ENCODE measurements at places on chromosomes 6 and 20.

DNA sequence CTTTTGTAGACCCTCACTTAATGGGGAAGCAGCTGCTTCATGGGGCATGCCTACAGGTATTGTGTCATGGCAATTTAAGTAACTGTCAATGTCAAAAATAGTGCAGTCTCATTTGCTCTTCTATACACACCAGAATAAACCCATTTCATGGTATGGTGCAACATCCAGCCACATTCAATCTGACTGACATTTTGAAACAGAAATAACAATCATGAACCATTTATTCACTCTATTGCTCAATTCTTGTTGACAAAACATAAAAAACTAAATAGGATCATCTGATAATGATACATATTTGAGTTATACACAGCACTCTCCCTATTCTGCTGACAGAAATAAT is 122.9 kb downstream of the MAP7 start:
- no peak for DNase-seq

DNA sequence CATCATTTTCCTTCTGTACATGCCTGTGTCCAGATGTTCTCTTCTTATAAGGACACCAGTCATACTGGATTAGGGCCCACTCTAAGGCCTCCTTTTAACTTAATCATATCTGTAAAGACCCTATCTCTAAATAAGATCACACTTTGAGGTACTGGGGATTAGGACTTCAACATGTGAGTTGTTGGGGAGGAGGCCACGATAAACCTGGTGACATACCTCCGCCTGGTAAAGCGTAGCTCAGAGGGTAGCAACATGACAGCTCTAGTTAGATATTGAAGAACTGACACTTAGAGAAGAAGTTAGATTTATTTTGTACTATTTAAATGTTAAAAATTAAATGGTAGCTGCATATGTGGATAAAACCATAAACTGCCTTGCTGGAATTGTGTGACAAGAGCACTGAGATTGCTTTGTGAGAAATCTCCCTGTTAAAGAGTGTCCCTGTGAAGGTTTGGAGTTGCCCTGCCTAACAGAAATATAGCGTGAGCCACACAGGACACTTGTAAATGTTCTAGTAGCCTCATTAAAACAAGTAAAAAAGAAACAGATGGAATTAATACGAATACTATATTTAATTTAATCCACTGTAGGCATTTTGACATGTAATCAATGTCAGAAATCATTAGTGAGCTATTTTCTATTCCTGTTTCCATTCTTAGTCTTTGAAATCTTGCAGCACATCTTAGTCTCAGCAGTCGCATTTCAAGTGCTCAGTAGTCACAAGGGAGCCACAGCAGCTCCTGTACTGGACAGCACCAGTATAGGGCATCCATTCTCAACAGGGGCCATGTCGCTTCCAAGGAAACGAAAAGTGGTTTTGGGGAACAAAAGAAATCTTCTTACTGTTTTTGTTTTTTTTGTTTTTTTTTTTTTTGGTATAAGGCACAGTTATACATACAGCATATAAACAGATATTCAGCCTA is 13.4 kb downstream of the PLCB1 start:
- DNase-seq = no peak

DNA sequence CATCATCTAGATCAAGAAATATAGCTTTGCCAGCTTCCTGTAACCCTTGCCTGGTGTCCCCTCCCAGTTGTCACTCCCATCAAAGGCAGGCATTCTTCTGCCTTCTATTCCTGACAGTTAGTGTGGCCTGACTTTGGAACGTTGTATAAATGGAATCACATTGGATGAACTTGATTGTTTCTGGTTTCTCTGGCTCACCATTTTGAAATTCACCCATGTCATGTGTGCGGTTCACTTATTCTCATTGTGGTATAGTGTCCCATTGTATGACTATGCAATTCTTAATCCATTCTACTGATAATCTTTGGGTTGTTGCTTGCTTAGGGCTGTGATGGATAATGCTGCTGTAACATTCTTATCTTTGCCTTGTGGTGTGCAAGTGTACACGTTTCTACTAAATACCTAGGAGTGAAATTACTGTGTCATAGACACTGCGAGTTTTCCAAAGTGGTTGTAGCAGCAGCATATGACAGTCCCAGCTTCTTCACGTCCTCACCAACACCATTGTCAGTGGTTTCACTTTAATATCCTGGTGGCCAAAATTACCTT is 73.2 kb downstream of the VEGFA start:
- no peak for DNase-seq

DNA sequence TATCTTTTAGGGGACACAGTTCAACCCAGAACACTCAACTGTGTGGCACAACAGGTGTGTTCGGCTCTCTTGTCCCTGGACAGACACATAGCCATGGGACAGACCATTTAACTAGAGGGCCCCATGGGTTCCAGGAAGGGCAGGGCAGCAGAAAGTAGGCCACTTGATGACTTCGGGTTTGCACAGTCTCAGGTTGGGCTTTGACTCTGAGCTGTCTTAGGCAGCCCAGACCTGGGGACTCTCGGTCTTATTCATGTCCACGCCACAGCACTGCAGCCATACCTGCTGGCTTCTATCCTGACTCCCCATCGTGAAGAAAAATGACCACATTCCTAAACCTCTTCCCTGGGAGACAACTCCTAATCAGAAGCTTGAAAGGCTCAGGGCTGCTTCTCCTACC is 146.1 kb upstream of the AKAP12 start:
- DNase-seq = no peak

DNA sequence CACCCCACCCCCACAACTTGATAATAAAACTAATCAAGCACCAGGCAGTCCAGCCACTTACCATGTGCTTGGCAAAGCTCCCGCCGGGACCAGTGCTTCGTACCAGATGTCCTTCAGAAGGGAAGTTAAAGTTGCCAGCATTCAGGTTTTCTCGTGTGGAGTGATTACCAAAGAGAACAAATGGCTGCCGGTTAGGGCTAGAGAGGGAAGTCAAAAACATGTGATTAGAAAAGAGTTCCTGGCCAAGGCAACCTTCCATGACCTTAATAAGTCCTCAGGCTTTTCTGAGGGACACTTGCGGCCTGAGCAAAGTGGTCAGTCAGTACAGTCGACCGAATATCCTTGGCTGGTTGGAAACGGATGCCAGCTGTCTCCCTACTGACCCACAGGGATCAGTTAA is 67.0 kb downstream of the DNAAF9 start:
- DNase-seq = peak; percentile 37

- no peak for DNase-seq
Measured at GRCh38 chr6:118917546-118918328, 17.2 kb downstream of the MCM9 start.

DNA sequence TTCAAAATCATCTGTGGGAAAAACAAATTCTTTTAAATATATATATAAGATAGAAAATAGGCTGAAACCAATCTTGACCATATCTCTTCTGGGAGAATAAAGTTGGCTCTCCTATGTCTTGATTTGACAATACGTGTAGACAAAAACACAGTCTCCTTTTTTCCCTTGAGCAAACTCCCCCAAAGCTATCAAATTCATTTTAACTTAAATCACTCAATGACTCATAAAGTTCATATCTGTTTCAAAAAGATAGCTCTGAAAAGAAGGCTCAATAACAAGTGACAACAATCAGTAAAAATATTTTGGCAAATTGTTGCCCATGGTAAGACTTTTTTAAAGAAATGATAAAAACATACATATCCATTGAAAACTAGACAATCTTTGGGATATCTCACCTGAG is 236.0 kb upstream of the TENT5A start:
- no peak for DNase-seq

- DNase-seq = no peak
Measured at GRCh38 chr6:87094576-87094975, 330 bp downstream of the CGA start.

DNA sequence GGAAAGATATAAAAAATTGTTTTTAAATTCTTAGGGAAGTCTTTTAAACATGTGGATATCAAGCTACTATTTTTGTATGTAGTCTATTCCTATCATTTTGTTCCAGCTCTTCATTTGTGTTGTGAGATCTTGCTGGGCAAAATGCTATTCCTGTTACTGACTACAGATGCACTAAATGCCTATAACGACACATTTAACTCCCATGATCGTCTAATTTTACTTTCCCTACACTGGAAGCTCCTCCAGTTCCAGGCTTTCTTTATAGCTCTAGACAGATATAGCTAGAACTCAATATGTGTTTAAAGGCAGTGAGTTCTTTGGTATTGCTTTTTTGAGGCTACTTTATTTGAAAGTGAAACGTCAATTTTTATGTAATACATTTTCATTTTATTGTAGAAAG is 971.5 kb upstream of the CITED2 start:
- DNase-seq = no peak

DNA sequence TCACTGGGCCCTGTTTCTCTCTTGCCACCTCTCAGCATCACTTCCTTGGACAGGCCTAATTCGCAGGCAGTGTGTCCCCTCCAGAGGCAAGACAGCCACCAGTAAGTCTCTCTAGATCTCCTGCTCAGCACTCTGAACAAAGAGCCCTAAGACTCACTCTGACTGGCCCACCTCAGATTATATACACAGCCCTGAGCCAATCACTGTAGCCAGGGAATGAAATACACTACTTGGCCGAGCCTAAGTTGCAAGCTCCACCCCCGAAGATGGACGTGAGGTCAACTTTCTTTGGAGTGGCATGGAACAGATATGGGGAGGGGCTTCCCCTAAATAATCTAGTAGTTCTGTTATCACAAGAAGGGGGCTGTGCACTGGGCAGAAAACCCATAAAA is 4.1 kb downstream of the BPI start:
- DNase-seq = no peak

DNA sequence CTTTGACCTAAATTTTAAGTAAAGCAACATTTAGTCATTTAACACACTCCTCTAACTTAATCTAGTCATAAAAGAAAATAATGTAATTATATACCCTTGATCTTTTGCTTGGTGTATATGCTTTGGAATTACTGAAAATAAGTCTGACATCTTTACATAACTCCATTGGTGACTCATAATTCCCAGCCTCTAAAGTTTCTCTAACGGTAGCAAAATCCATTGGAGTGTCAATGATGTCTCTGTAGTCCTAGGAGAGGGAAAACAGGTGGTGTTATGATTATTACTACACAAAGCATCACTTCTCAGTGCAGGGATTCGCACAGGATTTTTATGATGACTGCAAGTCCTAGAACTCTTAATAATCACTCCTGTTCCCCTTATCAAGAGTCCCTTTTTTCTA is 80.2 kb downstream of the IRAK1BP1 start:
- DNase-seq = no peak

DNA sequence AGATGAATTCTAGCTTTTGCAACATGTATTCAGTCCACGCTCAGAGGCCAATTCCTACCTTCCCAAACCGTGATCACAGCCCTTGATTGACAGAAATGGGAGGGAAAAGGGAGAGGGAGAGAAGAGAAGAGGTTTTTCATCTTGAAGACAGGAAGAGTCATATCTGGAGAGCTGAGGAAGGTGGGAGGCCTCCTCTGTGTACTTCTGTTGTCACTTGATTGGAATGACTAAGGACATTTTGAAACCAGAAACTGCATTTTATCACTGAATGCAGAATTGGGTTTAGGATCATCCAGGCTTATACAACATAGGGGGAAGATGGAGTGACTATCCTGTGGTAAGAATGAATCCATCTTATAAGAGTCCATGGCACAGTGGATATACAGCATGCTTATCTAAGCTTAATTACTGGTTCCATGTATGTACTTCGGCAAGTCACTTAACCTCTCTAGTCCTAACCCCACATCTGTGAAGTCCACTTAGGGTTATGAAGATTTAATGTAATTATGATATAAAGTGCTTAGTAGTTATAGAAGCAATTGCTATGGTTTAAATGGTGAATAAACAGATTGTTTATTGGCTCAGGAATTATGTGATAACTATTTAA is 144.0 kb downstream of the BCKDHB start:
- no peak for DNase-seq

DNA sequence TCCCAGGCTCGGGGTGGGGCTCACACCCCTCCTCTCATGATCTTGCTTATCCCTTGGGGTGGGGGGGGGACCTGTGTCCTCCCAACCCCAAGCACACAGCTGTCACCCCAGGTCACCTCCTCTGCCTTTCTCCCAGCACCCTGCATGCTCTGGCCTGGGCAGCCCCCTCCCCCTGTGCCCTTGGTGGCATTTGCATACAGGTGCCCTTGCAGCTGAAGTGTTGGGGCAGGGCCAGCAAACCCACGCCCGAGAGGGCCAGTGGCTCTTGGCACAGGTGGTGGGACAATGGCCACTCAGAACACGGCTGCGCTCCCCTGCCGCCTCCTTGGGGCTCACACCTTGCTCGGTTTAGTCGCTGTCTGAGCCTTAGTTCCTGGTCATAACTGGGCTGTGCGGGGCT is 11.3 kb upstream of the MYT1 start:
- DNase-seq = no peak

DNA sequence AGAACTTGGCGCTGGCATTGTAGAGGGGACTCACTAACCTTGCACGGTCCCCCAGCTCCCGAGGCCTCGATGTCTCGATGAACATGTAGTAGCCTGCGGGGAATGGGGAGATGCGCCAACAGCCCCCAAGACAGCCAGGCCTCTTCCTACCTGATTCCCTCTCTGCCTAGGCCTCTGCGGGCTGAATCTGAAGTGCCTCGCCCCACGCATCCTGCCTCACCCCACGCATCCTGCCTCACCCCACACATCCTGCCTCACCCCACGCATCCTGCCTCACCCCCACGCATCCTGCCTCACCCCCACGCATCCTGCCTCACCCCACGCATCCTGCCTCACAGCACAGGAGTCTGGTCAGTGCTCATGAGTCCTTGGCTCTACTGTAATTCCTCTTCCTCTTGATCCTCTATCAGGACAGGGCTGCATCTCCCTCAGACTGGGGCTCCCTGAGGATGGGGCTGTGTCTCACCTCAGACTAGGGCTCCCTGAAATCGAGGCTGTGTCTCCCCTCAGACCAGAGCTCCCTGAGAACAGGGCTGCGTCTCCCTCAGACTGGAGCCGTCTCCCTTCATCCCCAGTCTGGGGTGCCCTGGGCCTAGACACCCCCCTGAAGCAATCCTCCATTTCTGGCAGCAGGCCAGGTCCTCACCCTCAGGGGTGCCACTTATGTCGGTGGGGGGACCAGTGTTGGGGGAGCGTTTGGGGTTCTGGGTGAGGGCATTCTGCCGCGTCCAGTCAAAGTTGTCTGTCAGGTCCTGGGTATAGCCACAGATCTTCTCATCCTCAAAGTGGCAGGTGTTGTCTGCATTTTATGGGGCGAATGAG is 53.6 kb downstream of the MDGA1 start:
- DNase-seq = no peak

DNA sequence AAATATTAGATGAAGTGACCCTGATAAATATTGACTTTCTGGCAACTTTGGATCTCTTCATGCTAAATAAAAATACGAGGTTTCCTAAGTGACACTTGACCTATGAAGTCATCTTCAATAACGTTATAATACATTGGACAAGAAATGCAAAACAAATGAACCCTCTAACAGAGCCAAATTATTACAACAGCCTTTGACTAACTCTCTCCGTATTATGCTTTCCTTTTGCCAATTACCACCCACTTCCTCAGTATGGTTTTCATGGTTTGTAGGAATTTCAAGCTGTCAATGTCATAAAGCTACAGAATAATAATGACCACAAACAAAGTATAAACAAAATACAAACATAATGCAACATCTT is 210.5 kb downstream of the MOXD1 start:
- DNase-seq = no peak

DNA sequence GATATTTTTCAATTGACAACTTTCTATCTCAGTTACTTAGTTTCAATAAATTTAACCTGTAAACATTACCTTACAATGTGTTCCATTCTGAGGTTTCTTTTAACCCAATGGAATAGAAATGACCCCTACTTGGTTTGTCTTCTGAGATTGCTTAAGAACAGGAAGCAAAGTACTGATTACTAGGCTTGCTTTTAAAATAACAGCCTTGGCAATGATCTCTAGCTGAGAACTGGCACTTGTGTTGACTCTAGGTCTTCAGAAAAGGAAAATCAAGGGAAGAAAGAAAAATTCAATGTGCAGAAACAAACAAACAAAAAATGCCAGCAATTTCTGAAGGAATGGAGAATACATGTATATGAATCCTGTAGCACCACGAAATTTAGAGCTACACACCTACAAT is 66.1 kb downstream of the SYNE1 start:
- DNase-seq = no peak
